SK-N-MC (cell line): ENCODE measurements at places on chromosomes 7 and 10.

DNA sequence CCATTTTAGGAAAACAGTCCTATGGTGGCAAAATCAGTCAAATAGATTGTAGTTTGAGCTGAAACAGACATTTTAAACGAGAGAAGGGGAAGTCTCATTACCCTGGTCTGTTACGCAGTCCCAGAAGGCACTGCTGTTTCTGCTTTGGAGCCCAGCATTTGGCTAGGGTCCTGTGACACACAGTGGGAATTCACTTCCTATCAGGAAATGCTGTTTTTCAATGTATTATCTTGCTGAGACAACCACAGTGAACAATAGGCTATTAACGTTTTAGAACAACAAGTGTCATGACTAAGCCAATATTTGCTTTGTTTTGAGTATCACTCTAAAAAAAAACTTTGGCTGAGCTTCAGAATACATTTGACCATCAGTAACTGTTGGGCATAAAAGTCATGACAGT is 74.1 kb downstream of the ADD3 start:
- DNase-seq: no peak

GRCh38 chr7:23468526-23469149 is 1.7 kb downstream of the IGF2BP3 start:
- no peak for DNase-seq

DNA sequence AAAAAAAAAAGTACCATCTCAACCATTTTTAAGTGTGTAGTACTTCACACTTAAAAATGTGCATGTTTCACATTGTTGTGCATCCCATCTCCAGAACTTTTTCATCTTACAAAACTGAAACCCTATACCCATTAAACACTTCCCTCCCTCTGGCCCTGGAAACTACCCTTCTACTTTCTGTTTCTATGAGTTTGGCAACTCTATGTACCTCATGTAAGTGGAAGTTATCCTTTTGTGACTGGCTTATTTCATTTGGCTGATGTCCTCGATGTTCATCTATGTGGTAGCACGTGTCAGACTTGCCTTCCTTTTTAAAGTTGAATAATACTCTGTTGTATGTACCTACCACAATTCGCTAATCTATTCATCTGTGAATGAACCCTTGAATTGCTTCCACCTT is 12.2 kb downstream of the KCNMA1 start:
- no peak for DNase-seq

DNA sequence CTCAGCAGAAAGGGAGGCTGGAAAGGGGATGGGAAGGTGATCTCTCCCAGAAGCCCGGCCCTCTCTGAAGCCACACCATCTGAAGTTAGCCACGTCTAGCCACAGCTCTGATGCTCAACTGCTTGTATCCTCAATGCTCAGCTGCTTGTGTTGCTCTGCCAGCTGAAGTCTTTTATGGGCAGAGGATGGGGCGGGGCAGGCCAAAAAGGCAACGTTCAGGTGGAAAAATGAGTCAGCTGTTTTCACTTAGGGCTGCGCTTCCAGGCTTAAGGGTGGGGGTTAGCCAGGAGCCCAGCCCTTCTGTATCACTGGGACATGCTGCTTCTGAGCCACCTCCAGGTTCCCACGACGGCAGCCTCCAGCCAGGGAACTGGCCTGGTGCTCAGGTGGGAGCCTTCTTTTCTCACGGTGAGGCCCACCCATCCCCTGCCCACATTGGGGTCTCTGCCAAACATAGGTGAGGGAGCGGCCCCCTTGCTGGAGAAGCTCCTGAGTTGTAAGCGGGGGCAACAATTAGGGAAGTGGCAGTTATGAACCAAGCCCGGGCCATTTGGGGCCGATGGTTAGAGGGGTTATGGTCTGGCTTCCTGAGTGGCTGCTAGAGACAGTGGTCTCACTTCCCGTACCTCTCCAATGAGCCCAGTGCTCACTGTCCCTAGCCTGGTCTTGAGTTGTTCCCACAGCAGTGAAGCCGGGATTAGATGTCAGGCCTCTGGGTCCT is 44.9 kb upstream of the CNPY1 start:
- DNase-seq: no peak

GRCh38 chr10:22219308-22219707 is 1.5 kb upstream of the EBLN1 start:
- no peak for DNase-seq

- DNase-seq: no peak
Measured at GRCh38 chr7:127383123-127383835, 9.2 kb downstream of the ZNF800 start.

DNA sequence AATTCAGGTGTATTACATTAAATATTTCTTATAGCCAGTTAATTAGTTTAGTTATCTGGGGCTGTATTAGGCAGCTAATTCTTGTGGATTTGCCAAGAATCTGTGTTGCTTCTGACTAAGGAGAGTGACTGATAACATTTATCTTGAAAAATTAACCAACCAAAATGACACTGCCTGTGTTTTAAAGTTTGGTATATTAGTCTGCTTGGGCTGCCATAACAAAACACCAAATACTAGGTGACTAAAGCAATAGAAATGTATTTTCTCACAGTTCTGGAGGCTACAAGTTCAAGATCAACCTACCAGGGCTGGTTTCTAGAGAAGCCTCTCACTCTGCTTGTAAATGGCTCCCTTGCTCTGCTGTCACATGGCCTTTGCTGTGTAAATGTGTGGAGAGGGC is 12.9 kb downstream of the EXOC4 start:
- no peak for DNase-seq

DNA sequence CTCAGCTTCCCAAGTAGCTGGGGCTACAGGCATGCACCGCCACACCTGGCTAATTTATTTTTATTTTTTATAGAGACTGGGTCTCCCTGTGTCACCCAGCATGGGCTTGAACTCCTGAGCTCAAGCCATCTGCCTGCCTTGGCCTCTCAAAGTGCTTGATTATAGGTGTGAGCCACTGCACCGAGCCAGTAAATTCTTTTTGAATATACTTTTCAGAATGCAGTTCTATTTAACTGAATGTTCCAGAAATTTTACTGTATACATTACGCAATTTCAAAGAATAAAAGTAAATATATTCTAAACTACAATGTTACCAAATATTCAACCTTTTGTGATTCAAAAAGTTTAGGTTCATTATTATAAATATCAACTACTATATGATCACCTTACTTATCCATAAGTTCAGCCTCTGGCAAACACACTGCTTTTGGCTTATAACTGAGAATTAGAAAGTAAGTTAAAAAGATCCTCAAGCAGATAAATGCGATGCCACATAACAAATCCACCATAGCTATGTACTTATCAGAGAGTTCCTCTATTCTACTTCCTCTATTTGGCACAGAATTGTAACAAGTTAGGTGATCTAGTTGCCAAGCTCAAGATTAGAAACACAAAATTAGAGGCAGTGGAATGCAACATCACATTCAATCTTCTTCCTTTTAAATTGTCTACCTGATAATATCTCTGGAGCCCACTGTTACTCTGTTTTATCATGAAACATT is 118.2 kb downstream of the ANK3 start:
- no peak for DNase-seq

GRCh38 chr7:26153241-26153822 is 1.3 kb downstream of the NFE2L3 start:
- DNase-seq: no peak

DNA sequence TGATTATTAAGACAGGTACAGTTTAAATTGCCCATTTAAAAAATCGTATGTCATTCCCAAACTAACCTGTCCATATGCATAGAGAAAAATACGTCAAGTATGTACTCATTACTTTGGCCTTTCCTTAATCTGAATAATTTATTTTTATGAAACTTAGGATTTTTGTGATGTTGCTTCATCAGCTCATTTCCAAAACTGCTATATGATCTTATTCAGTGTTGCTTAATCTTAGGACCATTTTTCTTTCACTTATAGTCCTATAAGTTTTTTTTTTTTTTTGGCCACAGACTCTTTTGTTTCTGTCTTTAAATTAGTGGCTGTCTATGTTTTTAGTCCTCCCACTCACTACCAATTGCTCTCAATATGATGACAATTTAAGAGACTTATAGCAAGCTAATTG is 345.1 kb downstream of the PHTF2 start:
- no peak for DNase-seq

DNA sequence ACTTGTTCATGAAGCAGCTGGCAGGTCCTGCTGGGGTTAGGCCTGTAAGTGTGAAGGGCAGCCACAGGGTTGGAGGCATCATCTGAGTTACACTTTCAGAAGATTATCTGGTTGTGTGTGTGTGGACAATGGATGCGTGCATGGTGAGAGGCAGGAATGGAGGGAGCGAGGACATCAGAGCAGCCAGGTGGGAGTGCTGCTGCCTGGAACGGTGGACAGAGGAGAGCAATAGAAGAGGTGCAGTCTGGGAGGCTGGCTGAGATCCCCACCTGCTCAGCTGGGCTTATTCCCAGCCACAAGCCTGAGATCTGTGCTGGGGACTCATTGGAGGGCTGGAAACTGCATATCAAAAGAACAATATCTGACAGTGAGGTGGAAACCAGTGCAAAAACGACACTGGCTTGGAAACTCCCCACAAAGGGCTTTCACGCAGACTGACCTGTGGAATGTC is 17.9 kb downstream of the ZNF488 start:
- no peak for DNase-seq

DNA sequence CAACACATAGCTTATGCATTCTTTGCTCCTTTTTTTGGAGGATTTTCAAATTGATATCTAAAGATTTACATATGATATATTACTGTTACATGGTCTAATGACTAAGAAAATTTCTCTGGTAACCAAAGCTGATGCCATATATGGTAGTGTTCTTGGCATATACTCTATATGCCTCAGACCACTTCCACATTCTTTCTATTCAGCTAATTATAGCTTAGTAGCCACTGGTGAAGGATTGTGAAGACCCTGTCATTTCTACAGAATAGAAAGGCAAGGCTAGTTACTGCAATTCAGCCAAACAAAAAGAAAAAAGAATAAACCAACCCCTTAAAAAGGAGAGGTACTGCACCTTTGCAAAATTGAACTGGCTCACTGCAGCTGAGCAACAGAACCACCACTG is 3.7 kb downstream of the PURB start:
- DNase-seq: no peak

- DNase-seq: no peak
Measured at GRCh38 chr7:39693812-39694211, 70.4 kb downstream of the RALA start.

- no peak for DNase-seq
Measured at GRCh38 chr10:131972474-131973071, 9.2 kb downstream of the BNIP3 start.

- no peak for DNase-seq
Measured at GRCh38 chr7:141362580-141363435, 188.4 kb upstream of the AGK start.
